ENCODE measurements at places on chromosomes 5 and 9.

GRCh38 chr9:129282731-129283211 lies 104.7 kb upstream of the IER5L start:
- DNase-seq: no peak

GRCh38 chr5:171703146-171703545 lies 82.5 kb upstream of the SMIM23 start:
- no peak for DNase-seq

GRCh38 chr5:59041355-59041754 lies 458.5 kb downstream of the RAB3C start:
- DNase-seq: no peak

- no peak for DNase-seq
Observed at GRCh38 chr9:122325124-122325523, 45.7 kb upstream of the PTGS1 start.

- DNase-seq: no peak
Observed at GRCh38 chr9:2267181-2267745, 252.1 kb downstream of the SMARCA2 start.

- no peak for DNase-seq
Observed at GRCh38 chr9:111917201-111917600, 20.6 kb downstream of the UGCG start.

DNA sequence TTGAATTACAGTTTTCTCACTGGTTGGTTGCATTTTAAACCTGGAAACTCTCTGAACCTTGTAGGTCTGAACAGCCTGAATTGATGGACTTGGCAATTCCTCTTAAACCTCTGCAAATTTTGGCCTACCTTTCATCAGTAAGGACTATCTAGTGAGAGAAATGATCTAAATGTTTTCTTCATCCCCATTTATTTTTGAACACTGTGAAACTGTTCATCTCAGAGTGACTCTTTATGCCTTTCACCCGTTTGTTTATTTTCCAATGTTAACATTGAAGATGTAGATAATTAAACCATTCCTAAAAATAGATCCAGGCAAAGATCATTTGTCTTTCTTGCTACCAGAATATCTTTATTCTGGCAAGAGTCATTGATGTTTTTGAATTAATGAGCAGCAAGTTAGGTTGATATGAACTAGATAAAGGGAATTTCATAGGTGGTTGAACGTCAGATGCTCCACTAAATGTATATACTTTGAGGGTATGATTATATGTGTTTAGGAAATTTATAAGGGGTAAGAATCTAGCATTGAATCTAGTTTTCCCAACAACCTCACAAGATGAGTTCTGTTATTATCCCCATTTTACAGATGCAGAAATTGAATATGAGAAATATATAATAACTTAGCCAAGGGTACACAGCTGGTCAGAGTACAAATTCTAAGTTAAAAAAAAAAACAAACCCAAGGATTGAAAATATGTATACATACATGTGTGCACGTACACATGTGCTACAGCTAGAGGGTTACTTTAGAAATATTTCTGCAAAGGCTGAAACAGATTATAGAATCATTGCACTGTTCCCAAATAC lies 3.4 kb downstream of the CPEB4 start:
- no peak for DNase-seq

GRCh38 chr9:92650296-92650695 lies 19.6 kb downstream of the IPPK start:
- DNase-seq: no peak

- no peak for DNase-seq
Observed at GRCh38 chr9:114503009-114503408, 2.3 kb downstream of the WHRN start.

- no peak for DNase-seq
Observed at GRCh38 chr9:109652971-109653370, 127.0 kb upstream of the PALM2AKAP2 start.

DNA sequence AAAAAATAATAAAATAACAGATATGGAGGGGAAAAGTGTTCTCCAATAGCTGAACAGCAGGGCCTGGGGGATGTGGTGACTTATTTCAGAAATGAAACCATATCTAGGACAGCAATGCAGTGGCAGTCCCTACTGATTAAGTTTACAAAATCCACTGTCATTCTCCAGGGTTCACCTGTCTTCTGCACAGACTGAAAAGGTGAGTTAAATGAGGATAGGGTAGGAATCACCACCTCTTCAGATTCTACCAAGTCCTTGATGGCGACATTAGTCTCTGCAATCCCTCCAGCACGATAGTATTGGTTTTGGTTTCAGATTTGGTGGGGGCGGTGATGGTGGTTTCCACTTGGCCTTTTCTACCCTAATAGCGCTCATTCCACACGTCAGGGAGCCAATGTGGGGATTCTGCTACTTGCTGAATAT lies 32.3 kb upstream of the NPM1 start:
- DNase-seq: no peak

DNA sequence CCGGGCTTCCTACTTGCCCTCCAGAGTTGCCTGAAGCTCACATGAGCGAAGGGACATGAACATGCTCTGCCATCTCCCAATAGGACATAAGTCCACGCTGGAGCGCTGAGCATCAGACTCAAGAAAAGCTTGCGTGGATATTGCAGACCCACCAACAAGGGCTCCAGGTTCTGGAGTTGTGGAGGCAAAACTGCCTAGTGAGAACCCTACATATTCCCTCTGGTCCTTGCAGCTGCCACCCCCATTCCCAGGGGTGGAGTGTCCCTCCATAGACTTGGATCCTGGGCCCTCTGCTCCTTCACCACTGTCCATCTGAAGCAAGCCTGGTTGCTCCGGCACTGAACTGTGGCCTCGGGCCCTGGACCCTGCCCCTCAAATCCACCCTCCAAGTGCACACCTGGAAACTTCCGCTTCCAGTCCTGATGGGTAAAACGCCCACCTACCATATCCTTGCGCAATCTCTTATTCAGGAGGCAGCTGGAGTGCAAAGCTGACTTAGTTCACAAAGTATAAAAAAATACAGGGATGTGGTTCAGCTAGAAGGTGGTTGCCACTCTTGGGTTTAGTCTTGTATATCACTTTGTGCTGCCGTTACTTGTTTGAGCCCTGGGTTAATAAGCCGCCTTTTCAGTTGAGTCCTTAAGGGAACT lies 28.0 kb downstream of the HRH2 start:
- DNase-seq: no peak

GRCh38 chr9:89600831-89601230 lies 4.0 kb upstream of the GADD45G start:
- no peak for DNase-seq

DNA sequence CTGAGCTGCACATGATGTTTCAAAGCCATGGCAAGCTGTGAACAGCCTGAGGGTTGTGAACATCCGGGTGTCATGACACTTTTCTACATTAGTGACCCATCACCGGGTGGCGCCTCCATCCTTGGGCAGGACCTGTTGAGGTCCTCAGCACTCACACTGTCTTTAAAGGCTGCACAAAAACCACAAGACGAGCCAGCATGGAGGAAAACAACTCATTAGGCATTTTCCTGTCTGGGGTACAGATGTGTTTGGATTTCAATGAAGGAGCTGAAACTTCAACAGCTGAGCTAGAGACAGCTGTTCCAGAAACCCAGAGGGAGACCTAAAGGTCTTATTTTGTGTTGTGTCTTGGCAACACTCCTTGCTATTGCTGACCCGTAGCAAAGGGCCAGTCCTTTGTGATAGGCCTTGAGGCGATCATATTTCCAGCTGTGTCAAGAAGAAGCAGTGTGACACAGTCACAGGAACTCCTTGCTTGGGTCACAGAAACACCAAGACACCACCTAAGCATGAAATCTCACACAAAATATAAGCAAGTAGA lies 151.8 kb upstream of the VLDLR start:
- DNase-seq: no peak

- DNase-seq: no peak
Observed at GRCh38 chr9:37555786-37556185, 20.4 kb downstream of the FBXO10 start.

- no peak for DNase-seq
Observed at GRCh38 chr9:80144856-80145255, 573.1 kb downstream of the TLE4 start.

DNA sequence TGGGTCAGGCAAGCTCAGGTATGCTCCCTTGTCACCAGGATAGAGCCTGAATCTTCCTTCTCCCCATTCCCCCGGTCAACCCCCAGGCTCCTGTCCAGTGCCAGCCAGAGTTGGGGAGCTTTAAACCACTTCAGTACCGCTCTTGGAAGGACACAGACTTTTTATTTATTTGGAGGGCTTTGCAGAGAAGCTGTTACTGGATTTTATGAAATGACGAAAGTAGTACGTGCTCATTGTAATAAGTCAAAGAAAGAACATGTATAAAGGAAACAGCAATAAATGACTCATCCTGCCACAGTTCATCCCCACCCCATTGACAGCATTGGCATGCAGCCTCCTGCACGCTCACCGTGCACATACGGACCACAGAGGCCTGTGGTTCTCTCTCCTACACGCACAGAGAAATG lies 230.3 kb downstream of the AUH start:
- no peak for DNase-seq

DNA sequence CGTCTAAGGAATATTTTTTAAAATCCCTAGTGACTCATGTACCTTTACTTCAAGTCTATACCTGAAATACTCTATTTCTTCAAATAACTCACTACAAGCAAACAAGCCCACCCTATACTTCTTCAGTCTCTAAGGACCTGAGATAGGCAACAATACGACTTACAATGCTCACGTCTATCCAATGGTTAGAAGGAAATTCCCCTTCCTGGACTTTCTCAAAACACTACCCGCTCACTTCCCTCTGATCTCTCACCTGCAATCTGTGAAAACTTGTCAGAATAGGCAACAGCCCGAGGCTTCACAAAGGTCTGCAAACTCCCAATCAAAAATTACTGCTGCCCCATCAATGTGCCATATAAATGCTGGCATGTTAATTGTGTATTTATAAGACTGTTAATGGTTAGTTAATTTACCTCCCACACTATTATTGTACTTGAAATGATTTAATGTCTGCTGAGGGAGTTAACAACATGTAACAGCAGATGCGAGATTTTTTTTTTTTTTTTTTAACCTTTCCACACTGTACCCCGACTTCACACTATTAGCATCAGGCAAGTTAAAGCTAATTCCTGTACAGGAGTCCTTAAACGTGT lies 27.3 kb downstream of the MAPKAP1 start:
- no peak for DNase-seq

DNA sequence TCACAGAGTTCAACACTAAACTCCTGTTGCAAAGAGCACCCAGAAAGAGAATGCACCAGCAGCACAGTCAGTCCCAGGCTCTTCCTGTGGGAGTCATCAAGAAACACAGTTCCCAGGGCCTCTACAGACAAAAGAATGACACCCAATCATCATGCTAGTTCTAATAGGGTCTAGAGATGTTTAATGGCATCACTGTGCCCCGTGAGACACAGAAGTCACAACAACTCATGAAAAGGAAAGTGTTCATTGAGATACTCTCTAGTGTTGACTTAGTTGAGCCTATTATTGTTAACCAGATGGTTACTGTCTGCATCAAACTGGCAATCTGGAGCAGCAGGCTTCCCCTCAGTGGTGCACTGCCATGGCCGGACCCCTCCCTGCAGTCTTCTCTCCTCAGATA lies 1.6 kb downstream of the KLHL3 start:
- no peak for DNase-seq

DNA sequence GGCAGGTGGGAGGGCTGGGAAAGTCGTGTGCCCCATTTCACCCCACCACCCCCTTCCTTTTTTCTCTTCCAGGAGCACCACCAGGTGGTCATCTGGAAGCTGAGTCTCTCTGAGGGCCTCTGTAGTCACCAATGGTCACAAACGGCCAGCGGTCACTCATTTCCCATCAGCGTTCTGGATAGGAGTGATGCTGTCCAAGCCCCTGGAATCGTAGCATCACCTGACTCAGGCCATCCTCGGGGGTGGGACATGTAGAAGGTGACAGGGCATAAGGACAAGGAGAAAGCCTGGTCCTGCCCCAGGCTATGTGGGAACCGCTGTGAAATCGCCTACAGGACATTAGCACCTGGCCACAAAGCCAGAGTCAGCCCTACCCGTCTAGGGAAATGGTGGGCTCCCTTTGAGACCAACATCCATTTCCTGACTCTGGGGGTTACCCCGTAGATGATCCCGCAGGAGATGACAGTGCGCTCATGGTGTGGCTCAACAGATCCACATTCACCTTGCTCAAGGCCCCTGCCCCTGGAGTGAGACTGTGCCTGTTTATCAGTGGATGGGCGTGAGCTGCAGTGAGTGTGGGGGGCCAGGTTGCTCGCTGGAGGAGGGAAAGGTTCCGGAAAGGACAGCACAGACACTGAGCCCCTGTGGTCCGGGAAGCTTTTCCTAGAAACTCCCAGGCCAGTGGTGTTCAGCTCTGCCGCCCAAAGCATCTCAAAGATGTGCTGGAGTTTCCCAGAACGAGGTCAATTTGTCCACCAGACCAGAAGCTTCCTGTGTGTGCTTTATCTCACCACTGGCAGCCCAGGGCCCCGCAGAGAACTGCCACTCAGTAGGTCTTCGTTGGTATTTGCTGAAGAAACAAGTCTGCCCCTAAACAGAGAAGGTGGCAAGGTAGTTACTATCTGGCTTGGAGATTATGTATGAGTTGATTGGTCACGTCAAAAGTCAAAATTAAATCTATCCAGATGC lies 61.1 kb upstream of the UNC5A start:
- DNase-seq: no peak

DNA sequence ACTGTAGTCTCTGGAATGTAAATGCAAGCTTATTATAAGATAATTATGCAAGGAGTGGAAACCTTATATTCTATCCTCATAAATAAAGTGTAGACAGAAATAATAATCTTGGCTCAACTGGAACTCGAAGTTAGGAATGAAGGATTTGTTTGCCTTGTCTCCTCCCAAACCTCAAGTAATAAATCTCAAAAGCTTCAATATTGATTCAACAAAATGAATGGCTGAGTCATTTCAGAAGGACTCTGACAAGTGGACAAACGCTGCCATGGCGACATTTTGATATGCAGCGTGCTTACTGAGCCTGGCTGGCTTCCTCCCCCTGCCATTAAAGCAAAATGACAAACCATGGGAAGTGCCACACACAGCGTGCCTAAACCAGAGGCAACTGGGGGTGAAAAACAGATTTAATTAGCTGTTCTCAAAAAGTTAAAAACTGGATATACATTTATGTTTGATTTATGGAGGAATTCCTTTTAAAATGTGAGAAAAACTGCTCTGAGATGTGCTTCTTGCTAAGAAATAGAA lies 10.5 kb upstream of the ADGRV1 start:
- DNase-seq: no peak

DNA sequence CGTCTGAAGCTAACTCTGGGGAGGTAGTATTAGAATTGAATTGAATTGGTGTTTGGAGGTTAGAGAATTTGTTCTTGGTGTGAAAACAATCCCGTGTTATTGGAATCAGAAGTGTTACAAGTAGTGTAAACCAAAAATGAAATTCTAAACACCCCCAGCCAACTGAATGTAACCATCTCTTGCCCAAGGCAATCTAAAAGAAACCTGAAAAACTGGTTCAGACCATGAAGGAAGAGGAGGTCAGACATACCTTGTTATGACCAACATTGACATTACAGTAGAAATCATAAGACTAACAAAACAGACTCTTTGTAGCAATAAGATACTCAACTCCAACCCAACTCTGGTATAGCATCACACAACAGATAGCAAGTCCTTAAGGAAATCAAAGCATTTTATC lies 159.0 kb downstream of the TUSC1 start:
- DNase-seq: no peak

- no peak for DNase-seq
Observed at GRCh38 chr5:171449426-171449825, 30.0 kb downstream of the FGF18 start.
